ENCODE measurements at places on chromosomes 2 and 18. TPM values are rescaled to one million over a fixed set of nuclear protein-coding genes. Genes with fewer than 3 reads are reported as not detected.

DNA sequence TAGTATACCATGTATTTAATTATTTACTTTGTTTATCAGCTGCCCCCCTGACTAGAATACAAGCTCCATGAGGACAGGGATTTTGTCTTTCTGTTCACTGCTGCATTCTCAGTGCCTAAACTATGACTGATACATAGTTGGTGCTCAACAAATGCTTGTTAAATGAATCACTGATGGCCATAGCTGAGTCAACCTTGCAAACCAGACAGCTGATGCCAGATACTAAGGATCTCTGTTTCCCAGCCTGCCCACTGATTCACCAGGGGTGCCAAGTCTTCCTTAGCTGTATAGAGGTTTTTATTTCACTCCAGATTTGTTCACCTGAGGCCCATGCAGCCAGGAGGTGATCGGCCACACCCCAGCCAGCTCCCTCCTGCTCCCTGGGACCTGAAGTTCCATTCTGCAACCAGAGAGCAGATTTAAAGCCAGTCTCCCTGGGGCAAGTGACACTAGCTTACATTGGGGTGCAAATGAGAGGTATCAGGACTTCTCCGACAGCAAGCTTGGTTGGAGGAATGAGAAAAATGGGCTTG lies 92.2 kb downstream of the C1QL2 start:
- no peaks in the 10 kb centered on the region for H3K27me3 ChIP-seq
- no peak overlapping the region for H3K4me3 ChIP-seq
- no peaks in the 10 kb centered on the region for H3K4me1 ChIP-seq
- no peak for DNase-seq

DNA sequence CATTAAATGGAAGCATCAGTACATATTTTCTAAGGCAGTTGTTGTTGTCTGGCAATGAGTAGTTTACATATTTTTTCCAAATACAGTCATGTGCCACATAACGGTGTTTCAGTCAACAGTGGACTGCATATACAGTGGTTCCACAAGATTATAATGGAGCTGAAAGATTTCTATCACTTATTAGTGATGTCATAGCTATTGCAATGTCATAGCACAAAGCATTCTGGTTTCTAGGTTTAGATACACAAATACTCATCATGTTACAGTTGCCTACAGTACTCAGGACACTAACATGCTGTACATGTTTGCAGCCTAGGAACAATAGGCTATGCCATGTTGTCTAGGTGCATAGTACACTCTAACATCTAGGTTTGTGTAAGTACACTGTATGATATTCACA lies 45.0 kb downstream of the RND3 start:
- no peaks in the 10 kb centered on the region for H3K27me3 ChIP-seq
- H3K27ac ChIP-seq = no peak overlapping the region
- no peak overlapping the region for H3K4me3 ChIP-seq
- H3K4me1 ChIP-seq = no peaks in the 10 kb centered on the region
- no peaks in the 10 kb centered on the region for H3K36me3 ChIP-seq
- DNase-seq = no peak

DNA sequence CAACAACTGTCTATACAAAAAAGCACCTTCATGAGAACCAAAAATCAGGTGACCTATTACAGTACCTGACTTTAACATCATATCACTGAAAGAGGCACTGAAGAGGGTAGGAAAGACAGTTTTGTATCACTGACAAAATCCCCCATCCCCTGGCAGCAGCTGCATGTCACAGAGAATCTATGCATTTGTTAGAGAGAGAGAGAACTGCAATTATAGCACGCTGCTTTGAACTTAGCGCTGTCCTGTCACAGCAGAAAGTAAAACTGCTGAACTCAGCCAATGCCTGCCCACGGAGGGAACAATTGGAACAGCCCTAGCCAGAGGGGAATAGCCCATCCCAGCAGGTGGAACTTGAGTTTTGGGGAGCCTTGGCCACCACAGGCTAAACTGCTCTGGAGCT lies 75.1 kb upstream of the NOL4 start:
- no peak for DNase-seq
- no peak overlapping the region for H3K27ac ChIP-seq
- H3K27me3 ChIP-seq = no peaks in the 10 kb centered on the region
- H3K36me3 ChIP-seq = no peaks in the 10 kb centered on the region

LIMS4 gene
- 4.0 TPM for total RNA-seq

APOB gene
- total RNA-seq = not detected
